Anterior cingulate cortex (tissue), 58 donors: ENCODE measurements at places on chromosomes 2 and 18.

GRCh38 chr2:54088719-54089118 is 26.7 kb upstream of the ACYP2 start:
- DNase-seq: no peak

DNA sequence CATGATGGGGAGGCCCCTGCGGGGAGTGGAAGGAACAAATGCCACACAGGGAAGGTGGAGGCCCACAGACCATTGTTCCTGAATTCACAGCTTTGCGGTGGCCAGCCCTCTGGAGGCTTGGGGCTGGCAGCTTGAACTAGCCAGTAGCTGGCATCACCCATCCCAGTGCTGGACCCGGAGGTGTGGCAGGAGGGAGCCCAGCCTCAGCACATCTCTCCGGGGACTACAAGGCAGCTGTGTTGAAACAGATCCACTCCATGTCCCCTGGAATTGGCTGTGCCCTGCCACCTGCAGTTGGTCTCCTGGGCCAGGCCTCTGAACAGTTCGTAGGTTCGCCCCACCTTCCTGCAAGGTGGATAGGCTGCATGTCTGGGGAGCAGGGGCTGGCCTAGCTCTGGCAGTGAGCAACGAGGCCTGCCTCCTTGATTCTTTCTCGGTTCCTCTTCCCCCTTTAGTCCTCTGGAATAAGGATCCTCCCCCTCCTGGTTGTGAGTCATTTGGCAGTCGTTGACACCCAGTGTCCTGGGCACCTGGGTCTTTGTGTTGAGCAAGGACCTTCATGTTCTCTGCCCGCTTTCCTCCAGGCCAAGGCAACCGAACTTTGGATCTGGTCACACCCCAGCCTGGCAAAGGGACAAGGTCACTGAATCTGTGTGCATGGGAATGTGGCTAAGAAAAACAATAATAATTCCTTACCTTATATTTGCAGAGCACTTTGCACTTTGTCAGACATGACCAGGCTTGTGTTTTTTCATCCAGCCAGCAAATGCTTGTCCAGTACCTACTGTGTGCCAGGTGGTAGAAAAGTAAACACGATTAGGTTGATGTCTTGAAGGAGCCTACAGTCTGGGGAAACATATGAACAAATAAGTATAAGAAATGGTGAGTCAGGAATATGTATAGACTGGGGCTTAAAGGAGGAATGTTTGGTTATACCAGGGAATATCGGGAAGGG is 55.0 kb upstream of the MCFD2 start:
- no peak for DNase-seq

DNA sequence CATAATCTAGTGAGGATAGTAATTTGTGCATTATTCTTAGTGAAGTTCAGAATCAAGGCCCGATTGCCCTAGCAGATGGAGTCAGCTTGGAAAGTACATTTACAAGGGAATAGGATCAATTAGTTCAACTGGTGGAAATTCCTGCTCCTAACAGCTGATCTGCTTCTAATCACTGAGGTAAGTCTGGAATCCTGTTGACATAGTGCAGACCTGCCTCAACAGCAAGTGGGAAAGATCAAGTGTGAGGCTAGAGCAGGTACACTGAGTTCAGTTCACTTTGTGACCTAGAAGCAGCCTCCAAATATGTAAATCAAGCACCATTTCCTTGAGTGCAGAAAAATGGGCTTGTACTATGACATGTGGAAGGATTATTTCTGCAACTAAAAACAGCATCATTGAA is 111.2 kb upstream of the NOSTRIN start:
- no peak for DNase-seq

GRCh38 chr2:48247206-48247605 is 282.7 kb upstream of the STON1 start:
- no peak for DNase-seq

GRCh38 chr2:197673606-197674005 is 1.8 kb downstream of the RFTN2 start:
- no peak for DNase-seq

DNA sequence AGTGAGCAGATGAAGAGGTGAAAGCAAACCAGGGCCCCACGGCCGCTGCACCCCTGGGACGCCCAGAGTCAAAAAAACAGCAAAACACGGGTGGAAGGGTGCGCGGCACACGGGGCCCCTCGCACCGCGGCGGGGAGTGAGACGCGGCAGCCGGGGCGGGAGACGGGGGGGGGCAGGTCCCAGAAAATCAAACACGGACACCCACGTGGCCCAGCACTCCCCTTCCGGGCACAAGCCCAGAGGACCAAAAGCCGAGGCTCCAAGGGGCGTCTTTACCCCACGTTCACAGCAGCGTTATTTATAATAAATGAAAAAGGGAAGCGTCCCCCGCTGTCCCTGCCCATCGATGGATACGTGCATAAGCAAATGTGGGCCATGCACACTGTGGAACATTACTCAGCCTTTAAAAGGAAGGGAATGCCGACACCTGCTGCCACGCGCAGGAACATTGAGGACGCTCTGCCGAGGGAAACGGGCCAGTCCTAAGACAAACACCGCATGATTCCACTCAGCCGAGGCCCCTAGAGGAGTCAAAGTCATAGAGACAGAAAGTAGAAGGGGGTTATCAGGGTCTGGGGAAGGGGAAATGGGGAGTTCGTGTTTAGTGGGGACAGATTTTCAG is 677 bp upstream of the COPS9 start:
- no peak for DNase-seq

GRCh38 chr2:109422071-109422757 is 191.6 kb downstream of the SEPTIN10 start:
- no peak for DNase-seq

DNA sequence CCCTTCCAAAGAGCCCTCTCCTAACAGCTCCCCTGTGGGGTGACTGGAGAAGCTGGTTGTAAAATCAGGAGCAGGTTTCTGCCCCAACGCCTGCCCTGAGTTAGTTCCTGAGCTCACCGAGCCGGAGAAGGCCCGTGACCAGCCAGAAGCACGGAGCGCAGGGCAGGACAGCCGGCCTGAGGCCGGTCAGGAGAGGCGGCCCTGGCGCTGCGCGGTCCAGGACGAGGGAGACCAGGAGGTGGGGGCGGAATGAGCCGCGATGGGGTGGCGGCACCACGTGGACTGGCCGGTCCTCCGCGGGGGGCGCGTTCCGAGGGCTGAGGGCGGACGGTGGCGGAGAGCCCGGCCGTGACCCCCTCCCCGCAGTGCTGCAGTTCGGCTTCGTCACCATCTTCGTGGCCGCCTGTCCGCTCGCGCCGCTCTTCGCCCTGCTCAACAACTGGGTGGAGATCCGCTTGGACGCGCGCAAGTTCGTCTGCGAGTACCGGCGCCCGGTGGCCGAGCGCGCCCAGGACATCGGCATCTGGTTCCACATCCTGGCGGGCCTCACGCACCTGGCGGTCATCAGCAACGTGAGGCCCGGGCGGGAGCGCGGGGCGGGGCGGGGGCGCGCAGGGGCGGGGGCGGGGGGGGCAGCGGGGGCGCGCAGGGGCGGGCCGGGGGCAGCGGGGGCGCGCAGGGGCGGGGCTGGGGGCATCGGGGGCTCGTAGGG is 29.0 kb downstream of the ANO7 start:
- peak; percentile 31 for DNase-seq

DNA sequence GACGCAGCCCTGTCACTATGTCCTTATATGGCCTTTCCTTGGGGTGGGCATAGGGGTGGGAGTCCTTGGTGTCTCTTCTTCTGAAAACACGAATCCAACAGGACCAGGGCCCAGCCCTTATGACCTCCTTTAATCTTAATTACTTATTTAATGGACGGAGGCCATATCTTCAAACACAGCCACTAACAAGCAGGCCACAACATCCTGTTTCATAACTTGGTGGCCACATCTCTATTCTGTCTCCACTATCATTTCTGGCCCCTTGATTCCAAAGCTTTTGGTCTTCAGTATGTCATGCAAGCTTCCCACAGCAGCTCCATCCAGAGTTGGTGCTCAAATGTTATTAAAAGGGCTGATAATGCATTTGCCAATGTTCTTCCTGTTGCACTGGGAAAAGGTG is 287.3 kb upstream of the SMIM21 start:
- no peak for DNase-seq

DNA sequence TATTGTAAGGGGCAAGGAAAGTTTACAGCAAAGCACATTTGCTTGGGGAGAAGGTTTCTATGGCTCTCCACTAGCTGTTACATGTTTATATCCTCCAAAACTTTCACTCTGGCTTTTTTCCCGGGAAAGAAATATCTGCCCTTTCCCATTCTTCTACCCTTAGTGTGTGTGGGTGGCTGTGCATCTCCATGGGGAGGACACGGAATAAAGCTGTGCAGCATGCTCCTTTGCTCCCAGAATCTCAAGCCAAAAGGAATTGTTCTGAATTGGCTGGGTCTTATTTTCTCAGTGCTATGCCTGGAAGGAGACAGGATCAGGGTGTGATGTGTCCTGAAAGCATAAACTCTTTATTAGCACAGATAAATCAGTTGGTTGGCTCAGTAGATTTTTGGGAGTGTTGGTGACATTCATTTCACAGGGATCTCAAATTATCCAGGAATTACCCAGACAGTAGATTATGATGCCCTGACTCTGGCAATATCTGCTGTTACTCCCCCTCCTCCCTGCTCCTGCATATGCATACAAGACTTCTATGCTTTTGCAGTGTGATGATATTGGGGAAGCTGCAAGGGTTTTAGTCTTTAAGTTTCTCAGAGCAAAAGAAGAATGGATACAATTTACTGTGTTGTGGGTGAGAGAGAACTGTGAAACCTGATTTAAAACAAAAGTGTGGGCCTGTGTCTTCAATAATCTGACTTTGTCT is 63.1 kb downstream of the PARD3B start:
- no peak for DNase-seq

DNA sequence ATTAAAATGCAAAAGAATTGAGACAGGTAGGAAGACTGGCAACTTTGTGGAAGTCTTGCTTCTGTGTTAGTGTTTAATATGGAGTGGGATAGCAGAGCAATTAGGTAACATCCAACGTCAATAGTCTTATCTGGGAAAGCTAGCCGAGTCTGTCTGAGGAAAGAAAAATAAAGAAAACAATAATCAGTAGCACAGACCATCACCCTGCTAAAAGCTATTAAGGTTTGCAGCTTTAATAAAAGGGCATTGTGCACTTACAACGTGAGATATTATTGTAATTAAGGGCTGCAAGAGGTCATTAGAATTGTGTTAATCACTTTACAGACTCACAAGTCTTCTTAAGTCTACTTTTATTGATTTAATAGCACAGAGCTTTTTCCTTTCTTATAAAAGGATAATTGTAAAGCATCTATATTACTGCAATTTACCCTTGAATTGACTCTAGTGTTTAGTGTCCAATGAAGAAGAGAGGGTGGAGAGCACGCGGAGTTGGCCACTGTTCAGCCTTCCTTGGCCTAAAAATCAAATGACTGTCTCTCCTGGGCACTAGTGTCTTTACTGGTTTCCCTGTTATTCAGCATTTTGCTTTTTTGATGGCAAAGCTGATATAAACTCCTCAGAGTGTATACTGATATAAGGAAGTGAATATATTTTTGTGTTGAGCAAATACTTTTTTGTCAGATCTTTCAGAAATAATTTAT is 2.0 kb downstream of the CDH7 start:
- no peak for DNase-seq
